Heart right ventricle (tissue), 16 donors: ENCODE measurements at places on chromosomes 3 and 15. TPM values are rescaled to one million over a fixed set of nuclear protein-coding genes. Genes with fewer than 3 reads are reported as not detected.
A peak's percentile ranks its signal among the peaks of the same experiment; 100 is the strongest.

Gene SQOR
- 19.8 TPM for total RNA-seq

Gene BCL2A1
- total RNA-seq: 11.1 TPM

DNA sequence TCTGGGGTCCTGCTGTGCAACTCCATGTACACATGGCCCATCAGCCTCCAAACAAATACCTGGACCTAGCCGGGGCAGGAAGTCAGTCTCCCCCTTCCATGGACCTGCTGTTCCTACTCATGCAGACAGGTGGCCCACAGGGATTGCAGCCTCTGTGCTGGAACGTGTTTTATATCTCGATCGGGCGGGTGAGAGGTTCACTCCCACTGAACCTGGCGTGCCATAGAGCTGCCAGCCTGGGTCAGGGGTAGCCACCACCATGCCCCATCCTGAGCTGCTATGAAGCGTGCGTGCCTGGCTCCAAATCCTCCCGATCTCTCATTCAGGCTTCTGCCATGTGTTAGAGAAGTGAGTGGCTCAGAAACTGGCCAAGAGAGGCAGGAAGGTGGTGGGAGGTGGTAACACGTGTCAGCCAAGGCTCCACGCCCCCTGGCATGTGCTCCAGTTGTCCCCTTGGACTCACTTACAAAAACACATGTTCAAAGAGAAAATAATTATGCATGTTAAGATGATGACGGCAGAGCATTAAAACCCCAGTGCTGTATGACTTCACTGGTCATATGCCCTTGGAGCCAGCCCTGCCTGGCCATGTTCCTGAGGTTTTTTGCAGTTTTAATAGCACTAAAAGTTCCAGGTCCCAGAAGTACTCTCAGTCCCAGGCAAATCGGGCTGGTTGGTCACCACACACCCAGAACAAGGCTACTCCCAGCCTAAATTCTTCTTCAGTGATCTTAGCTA lies 30.6 kb downstream of the CTSH start:
- H3K27ac ChIP-seq: peak overlapping the region; percentile 35
- H3K36me3 ChIP-seq: peaks cover 88% of the 10 kb centered on the region
- H3K4me3 ChIP-seq: no peak overlapping the region
- no peaks in the 10 kb centered on the region for H3K27me3 ChIP-seq

GRCh38 chr3:129616713-129617112 lies 10.2 kb upstream of the PLXND1 start:
- H3K36me3 ChIP-seq: no peaks in the 10 kb centered on the region
- no peaks in the 10 kb centered on the region for H3K27me3 ChIP-seq
- no peak overlapping the region for H3K4me3 ChIP-seq
- peak overlapping the region; percentile 100 for H3K27ac ChIP-seq
